Small intestine (tissue), 16 donors: ENCODE measurements at places on chromosomes 7 and 10.

GRCh38 chr7:138892812-138893211, 88.4 kb downstream of the KIAA1549 start:
- no peak for DNase-seq

- no peak for DNase-seq
Observed at GRCh38 chr7:91083855-91084644, 180.2 kb upstream of the FZD1 start.

DNA sequence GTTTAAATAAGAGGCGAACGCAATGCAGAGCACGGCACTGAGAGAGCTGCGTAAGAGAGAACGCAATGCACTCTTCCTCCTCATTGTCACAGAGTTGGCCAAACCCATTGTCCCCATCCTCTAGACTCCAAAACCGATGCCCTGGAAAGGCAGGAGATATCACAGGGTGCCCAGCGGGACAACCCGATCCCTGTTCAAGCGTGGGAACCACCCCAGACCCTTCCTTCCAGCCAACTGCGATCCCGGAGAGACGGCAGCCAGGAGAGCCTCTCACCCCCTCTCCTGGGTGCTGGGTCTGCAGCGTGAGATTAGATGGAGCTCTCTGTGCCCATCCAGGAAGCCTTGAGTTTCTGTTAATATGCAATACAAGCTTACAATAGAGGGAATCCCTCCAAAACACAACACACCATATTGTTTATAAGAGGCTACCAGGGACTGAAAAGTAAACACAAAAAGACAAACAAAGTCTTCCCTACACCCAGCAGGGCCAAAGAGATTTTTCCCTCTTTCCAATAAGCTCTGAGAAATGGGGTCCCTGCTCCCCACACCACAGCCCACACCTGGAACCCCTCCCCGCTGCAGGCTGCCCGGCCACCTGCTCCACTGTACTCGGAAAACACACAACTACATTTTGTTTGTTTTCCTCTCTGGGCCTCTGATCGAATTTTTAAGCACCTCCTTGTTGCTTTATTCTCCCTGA, 187.6 kb downstream of the ADARB2 start:
- no peak for DNase-seq

- DNase-seq = no peak
Observed at GRCh38 chr7:30364773-30365172, 80.4 kb downstream of the ZNRF2 start.

DNA sequence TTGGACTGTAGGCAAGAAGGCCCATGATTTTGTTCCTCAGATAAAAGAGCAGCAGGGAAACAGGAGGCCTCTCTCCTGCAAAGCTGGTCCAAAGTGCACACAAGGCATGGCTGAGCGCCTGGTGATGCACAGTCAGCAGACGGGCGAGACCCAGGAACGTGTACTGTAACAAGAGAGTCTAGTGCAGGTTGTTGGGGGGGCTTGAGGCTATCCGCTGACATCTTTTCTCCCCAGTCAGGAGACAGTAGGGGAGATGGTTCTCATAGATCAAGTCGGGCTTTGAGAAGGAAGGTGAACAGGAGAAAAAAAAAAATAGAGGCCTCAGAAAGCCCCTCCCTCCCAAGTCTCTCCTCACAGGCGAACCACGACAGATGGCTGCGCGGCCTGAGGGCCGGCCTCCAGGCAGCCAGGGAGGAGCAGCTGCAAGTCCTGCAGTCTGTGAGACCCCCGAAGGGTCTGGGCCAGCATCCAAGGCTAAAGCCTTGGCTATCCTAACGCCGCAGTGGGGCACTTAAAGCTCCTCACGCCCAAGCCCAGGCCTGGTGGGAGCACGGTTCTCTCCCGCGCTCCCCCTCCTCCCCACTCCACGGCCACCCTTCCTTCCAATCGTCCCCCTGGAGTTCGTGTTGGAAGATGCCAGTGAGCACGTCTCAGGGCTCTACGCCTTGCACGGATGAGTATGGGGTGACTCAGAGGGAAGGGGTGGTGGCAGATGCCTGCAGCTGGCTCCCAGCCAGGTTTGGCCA, 68.3 kb downstream of the PRKAG2 start:
- peak; percentile 94 for DNase-seq

DNA sequence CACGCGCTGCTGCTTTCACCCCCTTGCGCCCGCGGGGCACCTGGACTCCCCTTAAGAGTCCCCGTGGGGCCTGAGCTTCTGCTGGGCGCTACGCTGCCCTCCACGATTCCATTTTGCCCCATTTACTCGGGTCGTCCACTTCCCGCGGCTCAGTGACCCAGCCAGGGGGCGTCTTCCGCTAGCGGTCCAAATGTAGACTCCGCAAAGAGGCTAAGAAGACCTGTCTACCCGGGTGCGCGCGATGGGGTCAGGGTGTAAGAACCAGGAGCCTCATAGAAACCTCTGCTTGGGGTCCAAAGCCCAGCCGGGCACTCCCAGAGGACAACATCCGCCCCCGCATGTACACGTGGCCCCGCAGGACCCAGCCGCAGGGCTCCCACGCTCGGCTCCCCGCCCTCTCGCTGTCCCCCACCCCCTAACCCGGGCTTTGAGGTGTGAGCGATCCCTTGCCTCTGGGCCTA, 5.2 kb upstream of the HMX2 start:
- DNase-seq = no peak

DNA sequence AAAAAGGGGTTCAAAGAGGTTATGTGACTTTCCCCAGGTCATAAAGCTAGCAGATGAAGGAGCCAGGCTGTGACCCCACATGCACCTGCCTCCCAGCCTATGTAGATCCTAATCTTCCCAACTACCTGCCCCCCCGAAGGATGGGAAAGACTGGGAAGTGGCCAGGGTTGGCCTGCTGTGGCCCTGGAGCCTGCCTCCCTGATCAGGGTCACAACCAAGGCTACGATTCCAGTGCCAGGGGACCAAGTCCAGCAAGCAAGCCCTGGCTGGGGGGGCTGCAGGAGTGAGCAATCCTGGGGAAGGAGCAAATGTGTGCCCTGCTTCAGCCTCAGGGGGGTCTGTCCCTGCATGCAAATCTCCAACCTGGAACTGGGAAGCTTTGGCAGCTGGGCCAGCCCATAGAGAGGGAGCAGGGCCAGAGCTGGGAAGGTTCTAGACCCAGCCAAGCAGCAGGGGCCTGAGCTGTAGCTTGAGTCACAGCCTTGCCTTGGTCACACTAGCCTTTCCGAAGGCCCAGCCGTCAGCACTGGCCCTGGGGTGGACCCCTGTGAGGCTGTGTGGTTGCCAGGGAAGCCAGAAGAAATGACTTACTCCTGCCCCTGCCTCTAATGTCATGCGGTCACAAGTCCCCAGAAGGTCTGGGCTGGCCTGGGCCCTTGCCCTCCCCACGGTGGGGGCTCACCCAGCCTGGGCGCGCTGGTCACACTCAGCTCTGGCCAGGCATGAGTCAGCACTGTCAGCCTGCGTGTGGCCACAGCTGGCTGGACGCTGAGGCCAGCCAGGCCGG, 96.4 kb upstream of the ZMIZ1 start:
- DNase-seq = peak; percentile 8

DNA sequence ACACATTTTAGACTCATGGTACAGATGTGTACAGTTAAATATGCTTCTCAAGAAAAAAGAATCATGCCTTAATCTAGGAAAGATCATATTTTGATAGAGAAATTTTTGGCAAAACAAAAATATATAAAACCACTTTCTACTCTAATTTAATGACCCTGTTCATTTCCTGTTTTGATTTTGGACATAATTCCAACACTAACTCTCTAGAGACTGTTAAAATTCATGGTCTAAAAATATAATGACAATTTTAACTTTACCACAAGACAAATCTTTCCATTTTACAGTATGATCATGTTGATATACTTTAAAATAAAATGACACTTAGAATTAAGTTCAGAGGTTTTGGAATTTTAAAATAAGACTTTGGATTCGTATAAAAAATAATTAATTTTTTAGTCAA, 45.2 kb downstream of the PRKG1 start:
- DNase-seq = no peak

GRCh38 chr10:4748491-4749270, 77.3 kb upstream of the AKR1E2 start:
- no peak for DNase-seq

DNA sequence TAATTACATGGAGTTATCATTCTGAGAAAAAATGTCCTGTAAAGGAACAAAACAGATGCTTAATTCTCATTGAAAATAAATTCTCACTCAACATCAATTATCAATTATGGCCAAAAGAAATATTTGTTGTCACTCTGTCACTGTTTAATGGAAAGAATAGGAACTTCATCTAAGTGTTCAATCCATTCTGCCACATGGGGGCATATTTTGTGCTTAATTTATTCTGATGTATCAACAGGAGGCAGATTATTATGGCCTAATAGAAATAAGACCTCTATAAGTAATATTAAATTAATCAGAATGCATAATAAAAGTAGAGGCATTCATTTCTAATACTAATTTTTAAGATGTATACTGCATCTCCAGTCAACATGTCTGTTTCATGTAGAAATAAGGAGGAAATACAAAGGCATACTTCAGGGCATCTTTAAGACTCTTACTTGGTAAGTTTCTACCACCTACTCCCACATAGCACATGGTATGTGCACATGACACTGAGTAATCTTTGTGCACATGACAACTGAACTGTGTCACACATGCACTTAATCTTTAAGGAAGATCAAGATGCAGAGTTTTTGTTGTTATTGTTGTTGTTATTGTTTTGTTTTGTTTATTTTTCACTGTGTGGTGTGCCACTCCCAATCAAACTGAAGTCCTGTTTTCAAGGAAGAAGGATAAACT, 420.4 kb upstream of the SEMA3A start:
- no peak for DNase-seq

DNA sequence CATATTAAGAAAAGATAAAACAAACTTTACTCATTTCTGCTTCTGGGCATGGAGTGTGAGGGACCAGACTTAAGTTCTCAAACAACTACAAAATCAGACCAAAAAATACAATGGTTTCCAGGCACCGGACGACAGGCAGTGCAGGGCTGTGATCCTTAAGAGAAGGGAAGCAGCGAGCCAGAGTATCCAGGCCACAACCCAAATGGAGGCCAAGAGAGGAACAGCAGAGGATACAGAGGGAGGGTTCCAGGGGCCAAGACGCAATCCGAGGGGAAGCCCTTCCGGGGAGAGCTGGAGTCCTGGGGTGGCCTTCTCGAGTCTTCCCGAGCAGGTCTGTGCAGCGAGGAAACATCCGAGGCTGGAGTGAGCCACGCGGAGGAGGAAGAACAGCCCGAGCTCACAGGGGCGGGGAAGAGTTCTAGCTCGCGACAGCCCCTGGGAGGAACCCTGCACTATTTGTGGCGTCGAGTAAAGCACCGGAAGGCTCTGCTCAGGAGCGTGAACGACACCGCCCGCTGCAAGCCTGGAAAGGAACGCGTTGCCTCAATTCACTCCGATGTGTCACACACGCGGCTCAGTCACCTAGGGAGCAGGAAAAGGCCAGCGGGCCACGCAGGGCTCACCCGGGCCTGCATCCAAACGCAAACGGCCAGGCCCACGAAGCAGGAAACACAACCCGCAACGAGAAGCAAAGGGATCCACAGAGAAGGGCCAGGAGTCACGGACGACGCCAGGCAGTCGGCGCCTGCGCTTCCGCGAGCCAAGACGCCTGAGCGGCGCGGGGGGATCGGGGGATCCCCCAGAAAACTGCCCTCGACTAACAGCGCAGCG, 933 bp upstream of the RNF32 start:
- no peak for DNase-seq

GRCh38 chr10:114271075-114271778, 32.2 kb downstream of the VWA2 start:
- no peak for DNase-seq

- no peak for DNase-seq
Observed at GRCh38 chr7:139284252-139284896, 53.3 kb downstream of the UBN2 start.

GRCh38 chr7:33794959-33795358, 110.4 kb upstream of the BMPER start:
- DNase-seq = no peak

DNA sequence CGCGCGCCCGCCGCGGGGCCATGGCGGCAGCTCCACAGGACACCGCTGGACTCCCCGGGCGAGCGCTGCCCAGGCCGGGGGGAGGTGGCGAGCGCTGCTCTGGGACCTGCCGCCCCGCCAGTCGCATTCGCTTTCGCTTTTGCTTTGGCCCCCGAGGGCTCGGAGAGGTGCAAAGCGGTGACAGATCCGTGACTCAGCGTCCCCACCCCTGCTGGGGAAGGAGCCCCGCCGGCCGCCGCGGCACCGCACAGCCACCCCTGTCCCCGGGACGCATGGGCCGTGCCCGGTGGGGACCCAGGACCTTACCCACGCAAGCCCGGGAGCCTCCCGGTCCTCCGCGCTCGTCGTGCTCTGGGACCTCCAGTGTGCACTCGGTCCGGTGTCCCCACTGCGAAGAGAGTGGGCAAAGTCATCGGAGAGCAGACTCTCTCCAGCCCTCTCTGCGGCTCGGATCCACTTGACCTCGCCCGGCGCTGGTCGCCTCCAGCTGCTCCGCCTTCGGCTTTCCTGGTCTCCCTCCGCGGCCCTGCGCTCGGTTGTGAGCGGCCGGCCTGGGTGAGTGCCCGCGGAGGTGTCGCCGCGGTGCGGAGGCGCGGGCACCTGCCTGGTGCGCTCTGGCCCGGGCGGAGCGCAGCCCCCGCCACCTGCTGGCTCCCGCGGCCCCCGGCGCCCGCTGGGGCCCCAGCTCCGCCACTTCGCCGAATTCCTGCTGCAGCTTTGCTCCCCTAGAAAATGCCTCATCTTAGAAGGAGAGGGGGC, at the start of gene IL15RA:
Gene IL15RA, minus strand, starts transcription at position 73 of the 759 bp plus-strand sequence. Its CDS starts 51 bp downstream, at position 22.
- DNase-seq = peak; percentile 91

DNA sequence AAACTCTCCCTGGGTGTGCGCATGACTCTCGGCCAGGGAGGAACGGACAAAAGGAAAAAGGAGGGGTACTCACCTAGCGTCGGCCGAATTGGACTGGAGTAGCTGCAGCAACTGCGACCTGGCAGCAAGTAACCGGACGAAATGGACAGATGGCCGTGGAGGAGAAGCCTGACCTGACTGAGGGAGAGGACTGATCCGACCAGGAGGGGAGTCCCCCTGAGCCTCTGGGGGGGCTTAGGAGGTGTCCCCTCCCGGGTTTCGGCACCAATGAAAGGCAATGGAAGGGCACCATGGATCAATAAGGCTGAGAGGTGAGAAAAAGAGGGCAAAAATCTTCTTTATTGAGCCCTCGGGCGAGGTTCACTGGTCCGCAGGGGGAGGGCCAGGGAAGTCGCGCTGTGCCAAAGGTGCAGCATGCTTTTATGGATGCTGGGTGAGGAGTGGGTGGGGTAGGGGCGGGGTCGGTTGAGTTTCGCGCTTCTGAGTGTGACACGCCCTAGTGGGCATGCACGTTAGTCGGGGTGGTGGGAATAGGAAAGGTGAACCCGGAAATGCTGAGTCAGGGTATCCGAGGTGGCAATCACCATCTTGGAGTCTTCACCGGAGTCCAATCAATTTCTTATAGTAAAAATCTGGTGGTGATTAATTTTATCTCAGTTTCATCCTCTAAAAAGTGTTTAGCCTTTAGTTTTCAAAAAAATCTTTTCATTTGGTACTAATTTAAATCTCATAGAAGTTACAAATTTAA, 638.5 kb upstream of the DPP6 start:
- no peak for DNase-seq
